ENCODE measurements at places on chromosomes 13 and 19. TPM values are rescaled to one million over a fixed set of nuclear protein-coding genes. Genes with fewer than 3 reads are reported as not detected.

DNA sequence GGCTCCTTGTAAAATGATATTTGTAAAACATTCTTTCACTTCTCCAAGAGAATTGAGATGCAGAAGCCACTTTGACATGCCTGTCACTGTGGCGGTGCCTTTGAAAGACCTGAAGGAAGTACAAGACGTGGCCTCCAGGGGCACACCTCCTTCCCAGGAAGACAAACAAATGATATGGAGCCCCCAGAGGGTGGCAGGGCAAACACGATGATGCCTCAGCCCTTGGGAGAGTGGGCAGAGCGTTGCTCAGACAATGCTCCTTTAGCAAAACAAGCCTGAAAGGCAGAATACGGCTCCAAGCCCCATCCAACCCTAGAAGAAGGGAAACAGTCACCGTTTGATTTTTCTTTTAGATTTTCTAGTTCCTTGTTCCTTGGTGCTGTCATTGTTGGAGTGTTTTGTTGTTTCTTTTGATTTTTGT lies 9.2 kb upstream of the ATP12A start:
- peak; percentile 75 for DNase-seq

- no peak for DNase-seq
These were observed 149.6 kb downstream of the IER2 start for GRCh38 chr19:13299838-13300237.

DNA sequence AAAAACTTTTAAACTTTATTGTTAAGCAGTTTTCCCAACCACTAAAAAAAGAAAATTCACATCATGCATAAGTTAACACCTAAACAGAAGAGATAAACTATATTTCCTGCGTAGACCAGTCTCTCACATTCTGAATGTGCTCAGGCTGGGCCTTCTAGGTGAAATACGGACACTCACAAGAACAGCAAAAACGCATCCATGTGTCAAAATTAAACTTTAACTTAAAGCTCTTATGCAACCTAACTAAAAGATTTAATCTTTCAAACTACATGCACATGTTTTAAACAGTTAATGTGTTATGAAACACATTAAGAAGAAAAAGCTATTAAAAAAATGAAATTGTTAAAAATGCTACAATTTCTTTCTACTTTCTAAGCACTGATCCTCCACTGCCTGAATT lies 2.6 kb downstream of the SAFB2 start:
- DNase-seq = no peak

GRCh38 chr19:49200238-49200862 lies 42.8 kb downstream of the TRPM4 start:
- DNase-seq = peak; percentile 61

- DNase-seq = no peak
These were observed 36.2 kb downstream of the C13orf46 start for GRCh38 chr13:113937527-113938180.

Gene RAB8A
- 106 TPM for polyA plus RNA-seq

Gene FAAP24
- 5.8 TPM for polyA plus RNA-seq

Gene TSHZ3
- polyA plus RNA-seq = 19.6 TPM
